Smooth muscle cell of the brain vasculature (primary cell): ENCODE measurements at places on chromosomes 7 and 10.

DNA sequence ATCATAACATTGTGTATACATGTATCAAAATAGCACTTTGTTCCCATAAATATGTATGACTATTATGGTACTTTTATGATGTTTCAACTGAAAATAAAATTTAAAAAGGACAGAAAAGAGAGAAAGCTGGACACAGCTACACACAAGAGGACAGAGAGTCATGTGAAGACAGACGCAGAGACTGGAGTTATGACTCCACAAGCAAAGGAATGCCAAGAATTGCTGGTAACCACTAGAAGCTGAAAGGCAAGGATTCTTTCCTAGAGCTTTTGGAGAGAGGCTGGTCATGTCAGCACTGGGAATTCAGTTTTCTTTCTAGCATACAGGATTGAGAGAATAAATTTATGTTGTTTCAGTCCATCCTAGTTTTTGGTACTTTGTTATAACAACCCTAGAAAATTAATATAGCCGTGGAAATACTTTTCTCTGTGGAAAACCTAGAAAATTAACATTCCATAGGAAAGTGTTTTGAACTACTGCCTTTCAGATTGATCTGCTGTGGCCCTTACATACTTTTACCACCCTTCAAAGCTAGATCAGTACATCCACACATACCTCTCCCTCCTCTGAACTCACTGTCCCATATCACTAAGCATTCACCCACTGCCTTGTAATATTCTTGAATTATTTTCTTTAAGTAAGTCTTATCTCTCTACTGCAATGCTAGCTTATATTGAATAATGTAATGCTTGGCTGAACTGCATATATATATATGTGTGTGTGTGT lies 575.3 kb downstream of the IPMK start:
- peak; percentile 71 for DNase-seq

- DNase-seq = no peak
These were observed 309.0 kb downstream of the GPAM start for GRCh38 chr10:111874576-111874975.

DNA sequence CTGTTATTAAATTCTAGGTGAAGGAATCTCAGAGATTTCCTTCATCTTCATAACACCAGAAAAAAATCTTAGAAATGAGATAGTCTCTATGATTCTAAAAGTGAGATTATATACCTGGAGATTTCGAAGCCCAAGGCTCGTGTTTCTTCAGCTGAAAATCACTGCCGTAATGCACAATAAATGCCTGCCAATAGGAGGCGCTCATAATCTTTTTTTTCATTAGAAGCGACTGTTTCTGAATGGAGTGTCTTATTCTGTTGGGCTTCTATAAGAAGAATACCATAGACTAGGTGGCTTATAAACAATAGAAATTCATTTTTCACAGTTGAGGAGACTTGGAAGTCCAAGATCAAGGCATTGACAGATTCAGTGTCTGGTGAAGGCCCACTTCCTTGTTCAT lies 294.7 kb downstream of the PRKG1 start:
- no peak for DNase-seq

DNA sequence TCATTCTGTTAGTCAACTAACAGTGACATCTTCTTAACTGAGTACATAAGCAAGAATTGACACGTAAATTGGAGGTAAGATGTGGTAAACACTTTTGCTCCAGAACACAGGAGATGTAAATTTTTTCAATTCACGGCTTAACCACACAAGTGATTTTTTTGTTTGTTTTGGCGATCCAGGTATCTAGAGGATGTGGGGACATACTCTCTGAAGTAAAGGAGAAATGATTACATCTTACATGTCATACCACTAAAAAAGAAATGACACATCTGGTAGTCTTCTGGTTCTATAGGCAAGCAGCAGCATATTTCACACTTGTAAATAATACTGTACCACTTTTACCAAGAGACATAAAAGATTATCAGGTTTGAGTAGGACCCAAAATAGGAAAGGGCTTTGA lies 200.3 kb upstream of the ZWINT start:
- DNase-seq = no peak

GRCh38 chr10:1560535-1561192 lies 176.7 kb downstream of the ADARB2 start:
- no peak for DNase-seq

DNA sequence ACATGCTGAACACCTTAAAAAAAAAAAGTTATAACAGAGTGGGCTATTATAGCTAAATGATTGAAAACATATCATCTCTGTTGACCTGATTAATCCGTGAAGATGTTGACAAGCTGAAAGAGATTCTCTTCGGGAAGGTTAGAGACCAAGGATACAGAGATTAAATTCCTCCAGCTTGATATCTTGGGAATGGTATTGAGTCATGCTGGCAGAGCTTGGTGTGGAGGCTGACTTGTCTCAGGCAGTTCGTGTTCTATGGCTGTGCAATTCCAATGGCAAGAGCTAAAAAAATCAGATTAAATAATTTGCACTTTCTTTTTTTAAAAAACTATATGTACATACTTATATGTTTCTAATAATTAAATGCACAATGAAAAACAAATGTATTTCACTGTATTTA lies 24.9 kb upstream of the CACNA2D1 start:
- DNase-seq = no peak
